MG63 (cell line): ENCODE measurements at places on chromosomes 12 and 14. TPM values are rescaled to one million over a fixed set of nuclear protein-coding genes. Genes with fewer than 3 reads are reported as not detected.

DNA sequence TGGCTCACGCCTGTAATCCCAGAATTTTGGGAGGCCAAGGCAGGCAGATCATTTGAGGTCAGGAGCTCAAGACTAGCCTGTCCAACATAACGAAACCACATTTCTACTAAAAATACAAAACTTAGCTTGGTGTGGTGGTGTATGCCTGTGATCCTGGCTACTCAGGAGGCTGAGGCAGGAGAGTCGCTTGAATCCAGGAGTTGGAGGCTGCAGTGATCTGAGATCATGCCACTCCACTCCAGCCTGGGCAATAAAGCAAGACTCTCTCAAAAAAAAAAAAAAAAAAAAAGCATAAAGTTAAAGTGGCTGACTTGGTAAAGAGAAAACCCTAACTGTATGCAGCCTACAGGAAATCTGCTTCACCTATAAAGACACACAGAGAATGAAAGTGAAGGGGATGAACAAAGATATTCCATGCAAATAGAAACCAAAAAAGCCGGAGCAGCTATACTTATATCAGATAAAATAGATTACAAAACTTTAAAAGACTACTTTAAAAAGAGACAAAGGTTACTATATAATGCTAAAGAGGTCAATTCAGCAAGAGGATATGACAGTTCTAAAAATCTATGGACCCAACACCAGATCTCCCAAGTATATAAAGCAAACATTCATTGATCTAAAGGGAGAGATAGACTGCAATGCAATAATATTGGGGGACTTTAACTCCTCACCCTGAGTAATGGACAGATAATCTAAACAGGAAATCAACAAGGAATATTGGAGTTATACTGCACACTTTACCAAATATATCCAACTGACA lies 4.1 kb downstream of the CLEC2B start:
- DNase-seq = no peak

- no peak for DNase-seq
These were observed 527.7 kb downstream of the FUT8 start for GRCh38 chr14:65940056-65940735.

DNA sequence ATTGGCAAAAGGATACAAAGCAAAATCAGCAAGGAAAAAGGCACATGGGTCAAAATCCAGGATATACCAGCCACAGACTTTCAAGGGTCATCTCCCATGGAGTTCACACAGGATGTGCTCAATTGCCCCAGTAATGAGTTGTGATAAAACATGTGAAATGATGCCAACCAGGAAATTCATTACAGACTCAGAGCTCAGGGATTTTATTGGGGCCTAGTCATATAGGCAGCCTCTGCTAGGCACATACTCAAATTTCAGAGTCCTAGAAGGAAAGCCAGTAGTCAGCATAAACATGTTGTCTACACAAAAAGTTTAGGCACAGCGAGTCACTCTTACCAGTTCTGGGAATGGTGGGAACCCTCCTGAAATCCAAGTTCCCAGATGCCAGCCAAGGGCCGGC lies 64.4 kb upstream of the OSBPL8 start:
- DNase-seq = peak; percentile 28

GRCh38 chr12:48965298-48965838 lies 6.2 kb downstream of the WNT10B start:
- no peak for DNase-seq

DNA sequence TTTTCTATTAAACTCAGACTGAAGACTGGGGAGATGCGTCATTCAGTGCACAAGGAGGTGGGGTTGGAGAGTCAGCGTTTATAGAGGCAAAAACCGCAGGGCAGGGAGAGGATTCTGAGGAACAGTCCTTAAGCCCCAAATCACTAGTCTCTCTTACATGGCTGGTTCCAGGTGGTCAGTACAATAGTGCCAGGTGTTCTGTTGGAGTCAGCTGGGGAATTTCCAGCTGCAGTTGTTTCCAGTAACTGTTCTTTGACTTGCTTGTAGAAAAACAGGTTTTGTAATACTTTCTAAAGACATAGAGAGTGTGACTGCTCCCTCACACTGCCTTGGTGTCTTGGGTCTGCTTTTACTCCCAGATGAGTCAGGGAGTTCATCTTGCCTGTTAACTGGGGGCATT lies 192.2 kb downstream of the TMTC3 start:
- DNase-seq = peak; percentile 5

GRCh38 chr14:23068789-23069412 lies 11.6 kb upstream of the CDH24 start:
- peak; percentile 60 for DNase-seq

GRCh38 chr14:96086574-96087077 lies 47.5 kb downstream of the C14orf132 start:
- DNase-seq = no peak

DNA sequence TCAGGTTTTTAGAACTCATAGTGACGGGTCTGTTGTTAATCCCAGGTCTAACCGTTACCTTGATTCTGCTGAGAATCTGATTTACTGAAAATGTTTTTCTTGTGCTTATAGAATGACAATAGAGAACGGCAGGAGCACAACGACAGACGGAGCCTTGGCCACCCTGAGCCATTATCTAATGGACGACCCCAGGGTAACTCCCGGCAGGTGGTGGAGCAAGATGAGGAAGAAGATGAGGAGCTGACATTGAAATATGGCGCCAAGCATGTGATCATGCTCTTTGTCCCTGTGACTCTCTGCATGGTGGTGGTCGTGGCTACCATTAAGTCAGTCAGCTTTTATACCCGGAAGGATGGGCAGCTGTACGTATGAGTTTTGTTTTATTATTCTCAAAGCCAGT lies 34.4 kb downstream of the PSEN1 start:
- DNase-seq = no peak

- DNase-seq = no peak
These were observed 53.2 kb downstream of the GOLGA5 start for GRCh38 chr14:92847278-92847677.

GRCh38 chr12:3732901-3733300 lies 20.0 kb downstream of the CRACR2A start:
- no peak for DNase-seq

DNA sequence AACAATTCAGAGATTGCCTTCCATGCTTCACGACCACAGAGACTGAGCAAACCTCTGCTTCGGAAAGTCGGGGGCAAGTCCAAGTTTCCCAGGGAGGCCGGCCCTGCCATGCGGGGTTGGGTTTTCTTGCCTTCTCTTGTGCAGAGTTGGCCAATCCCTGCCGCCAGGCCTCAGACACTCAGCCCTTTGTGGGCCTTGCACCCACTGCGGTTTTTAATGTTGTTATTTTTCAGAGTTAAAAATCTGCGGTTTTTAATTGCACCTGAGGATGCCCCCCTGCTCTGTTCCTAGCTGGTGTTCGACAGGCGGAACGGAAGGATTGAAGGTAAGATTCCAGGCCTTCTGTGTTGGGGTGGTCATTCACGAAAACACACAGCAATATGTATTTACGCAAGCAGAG lies 108.7 kb downstream of the CALM1 start:
- DNase-seq = no peak

DNA sequence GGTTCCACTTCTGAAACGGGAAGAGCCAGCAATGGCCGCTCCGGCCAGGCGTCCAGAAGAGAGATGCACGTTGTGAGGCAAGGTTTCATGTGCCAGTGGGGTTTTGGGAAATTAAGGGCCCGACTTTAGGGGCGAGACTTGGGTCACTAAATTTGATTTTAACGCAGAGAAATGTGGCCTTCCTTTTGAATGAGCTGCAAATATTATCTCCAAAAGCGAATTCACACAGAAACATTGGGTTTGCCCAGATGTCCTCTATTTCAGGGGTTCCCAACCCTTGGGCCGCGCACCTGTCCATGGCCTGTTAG lies 2.3 kb upstream of the RNASE4 start:
- no peak for DNase-seq

DNA sequence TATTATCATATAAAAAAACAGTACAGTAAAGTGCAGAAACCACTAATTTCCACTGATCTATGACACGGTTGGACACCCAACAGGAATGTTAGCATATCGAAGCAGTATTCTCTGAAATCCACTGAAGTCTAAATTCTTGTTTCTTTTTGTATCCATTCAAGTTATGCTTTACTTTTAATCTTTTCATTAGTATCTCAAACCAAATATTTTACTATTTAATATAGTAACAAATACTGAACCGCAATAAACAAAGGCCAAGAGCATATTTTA lies 41.1 kb downstream of the ATXN2 start:
- DNase-seq = no peak

DNA sequence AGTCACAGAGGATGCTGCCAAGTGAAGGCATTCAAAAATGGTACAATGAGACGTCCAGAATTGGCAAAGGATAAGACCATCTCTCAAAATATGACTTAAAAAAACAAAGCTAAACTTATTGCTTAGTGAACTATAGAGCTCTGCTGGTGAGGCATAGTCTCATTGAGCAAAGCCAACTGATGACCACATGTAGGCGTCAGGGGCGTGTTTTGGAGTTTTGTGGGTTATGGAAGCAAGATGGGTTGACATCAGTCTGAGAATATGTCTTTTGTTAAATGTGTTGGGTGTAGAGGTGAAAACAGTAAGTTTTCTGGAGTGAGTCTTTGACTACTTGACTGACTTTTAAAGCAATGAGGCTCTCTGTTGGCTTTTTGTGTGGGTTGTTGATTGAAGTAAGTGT lies 47.2 kb downstream of the ATL1 start:
- DNase-seq = peak; percentile 41

DNA sequence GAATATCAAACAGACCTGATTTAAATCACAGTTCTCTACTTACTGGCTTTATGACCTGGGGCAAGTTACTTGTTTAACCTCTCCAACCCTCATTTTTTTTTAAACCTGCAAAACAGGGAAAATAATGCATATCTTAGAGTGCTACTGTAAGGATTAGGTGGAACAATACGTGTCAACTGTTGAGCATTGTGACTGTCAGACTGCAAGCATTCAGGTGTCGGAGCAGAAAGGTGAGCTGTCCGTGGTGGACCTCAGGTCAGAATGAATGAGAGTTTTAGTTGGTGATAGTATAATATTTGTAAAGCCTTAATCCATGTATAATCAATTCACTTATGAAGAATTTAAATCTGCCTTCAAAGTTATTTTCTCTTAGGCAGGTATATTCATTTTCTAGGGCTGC lies 404.2 kb downstream of the ETNK1 start:
- DNase-seq = no peak

- no peak for DNase-seq
These were observed 380 bp downstream of the ANKRD13A start for GRCh38 chr12:109999649-109999971.

DNA sequence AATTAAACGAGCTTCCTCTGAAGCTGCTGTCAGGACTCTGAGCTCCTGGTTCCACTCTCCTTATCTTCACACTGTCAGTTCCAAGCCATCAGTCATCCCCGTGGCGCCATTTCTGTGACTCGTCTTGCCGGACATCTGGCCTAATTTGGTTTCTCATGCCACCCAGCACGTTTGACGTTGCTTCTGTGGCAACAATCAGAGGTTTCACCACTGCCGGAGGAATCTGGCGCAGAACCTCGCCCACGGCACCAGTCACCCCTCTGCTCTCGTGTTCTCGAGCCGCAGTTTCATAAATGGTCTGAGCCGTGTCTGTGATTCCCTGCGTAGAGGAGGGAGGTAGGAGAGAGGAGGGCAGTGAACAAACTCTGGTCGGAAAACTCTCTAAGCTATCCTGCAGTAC lies 29.7 kb downstream of the BDKRB1 start:
- no peak for DNase-seq

Gene A2M
- 0.07 TPM in 1 of 2 replicates, not detected in the other for total RNA-seq

Gene ANKRD13A
- 75.0 and 96.8 TPM in 2 replicates for total RNA-seq

Gene LHX5
- not detected in 2 replicates for total RNA-seq

Gene FAM222A
- 0.84 and 1.8 TPM in 2 replicates for total RNA-seq

Gene VRTN
- not detected in 2 replicates for total RNA-seq

Gene ZFHX2
- not detected in 2 replicates for total RNA-seq
